ENCODE measurements at places on chromosomes 13 and 19.

- no peak for DNase-seq
These were observed 340.0 kb upstream of the SLITRK5 start for GRCh38 chr13:87331178-87331577.

DNA sequence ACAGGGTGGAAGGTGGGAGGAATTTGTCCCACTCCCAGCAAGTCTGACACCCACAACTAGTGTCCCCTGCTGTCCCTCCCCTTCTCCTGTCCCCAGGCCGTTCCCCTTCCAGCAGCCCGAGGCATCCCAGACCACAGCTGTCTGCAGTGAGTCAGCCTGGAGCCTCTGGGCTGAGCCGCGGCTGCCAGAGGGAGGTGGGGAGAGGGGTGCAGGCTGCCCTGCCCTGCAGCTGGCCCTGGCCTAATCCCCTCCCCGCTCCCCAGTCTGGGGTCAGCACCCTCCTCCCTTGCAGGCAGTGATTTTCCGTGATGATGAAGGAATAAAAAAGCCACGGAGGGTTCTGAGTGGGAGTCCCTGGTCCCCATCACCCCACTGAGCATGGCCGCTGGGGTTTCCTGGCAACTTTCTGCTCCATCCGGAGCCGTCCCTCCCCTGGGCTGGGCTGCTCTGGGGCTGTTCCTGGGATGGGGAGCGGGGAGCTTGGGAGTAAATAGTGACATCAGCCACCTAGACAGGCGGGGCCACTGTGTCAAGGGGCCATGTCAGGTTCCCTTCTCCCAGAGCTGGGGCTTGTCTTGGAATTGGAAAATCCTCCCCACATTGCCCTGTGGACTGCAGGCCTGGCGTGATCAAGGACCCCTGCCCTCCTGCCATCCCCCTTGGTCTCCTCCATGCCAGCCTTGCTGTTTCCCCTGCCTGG is 16.8 kb downstream of the SPC24 start:
- no peak for DNase-seq

DNA sequence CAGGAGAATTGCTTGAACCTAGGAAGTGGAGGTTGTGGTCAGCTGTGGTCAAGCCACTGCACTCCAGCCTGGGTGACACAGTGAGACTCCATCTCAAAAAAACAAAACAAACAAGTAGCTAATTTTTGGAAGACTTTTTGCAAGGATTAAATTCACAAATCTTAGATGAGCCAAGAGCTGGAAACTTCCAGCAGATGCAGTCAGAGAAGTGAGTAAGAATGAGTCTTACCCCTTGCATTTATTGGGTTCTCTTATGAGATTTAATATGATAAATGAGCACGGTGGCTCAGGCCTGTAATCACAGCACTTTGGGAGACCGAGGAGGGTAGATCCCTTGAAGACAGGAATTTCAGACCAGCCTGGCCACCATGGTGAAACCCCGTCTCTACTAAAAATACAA is 44.9 kb upstream of the NBEA start:
- DNase-seq, result no peak

- no peak for DNase-seq
These were observed 13.0 kb upstream of the SPATA13 start for GRCh38 chr13:24147570-24147963.

- no peak for DNase-seq
These were observed 250 bp downstream of the SPRY2 start for GRCh38 chr13:80340651-80341100.

- no peak for DNase-seq
These were observed 6.7 kb downstream of the VWA8 start for GRCh38 chr13:41954226-41954625.

- DNase-seq, result no peak
These were observed 3.5 kb upstream of the CCNP start for GRCh38 chr19:40229926-40230417.

- no peak for DNase-seq
These were observed 629.1 kb upstream of the SLC10A2 start for GRCh38 chr13:103695320-103695719.

- DNase-seq, result no peak
These were observed 138.6 kb downstream of the MIPEP start for GRCh38 chr13:23750383-23751121.

DNA sequence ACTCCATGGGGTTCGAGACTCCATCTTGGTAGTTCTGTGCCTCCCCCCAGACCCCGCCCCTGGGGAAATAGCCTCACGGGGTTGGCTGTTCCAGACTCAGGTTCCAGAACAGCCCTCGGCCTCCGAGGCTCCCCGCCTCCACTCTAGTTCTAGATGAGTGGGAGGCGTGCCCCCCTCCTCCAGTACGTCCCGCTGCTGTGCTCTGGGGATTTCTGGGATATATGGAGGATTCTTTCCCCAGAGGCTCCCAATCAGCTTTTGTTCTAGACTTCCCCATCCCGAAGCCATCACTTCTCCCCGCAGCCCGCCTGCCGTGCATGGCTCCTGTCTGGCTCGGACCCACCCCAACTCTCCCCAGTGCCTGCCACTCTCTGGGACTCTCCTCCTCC is 1.9 kb upstream of the CACNG7 start:
- no peak for DNase-seq

DNA sequence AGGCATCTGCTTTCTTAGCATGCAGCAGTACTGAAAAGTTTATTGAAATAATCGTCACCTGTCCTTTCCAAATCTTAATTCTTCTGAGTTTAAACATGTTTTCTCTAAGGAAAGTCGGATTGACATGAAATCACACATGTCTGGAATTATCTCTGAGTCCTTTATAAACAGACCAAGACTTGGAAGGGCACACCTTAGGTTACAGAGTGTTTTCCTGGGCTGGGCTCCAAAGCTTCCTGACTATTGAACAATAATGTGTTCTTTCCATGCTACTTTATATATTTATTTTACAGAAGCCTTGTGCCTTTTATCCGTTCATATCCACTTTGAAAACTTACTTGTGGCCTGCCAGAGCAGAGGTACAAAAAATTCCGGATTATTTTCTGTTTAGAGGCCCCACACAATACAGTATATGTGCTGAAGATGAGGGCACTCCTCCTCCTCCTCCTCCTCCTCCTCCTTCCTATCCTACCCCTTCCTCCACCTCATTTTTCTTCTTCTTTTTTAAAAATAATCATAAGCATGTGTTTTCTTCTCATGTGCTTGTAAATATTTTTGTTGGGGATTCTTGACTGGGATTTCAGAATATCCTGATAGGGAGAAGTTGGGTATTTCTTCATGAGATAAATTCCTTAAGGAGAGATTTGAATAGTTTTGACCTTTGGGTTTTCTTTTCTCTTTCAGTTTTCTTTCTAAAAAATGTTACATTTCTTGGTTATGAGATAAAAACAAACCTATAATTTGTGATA is 52.3 kb downstream of the LRCH1 start:
- no peak for DNase-seq

DNA sequence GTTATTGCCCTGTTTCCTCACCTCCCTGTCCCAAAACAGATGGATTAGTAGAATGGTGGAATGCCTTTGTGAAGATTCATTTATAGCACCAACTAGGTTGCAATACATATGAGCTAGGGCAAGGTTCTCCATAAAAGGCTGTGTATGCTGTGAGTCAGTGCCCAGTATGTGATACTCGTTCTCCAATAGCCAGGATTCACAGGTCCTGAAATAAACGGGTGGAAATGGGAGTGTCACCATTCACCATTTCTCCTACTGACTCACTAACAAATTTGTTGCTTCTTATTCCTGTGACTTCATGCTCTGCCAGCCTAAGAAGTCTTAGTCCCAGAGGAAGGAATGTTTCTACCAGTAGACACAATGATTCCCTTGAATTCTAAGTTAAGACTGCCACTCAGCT is 1745.4 kb downstream of the SLITRK1 start:
- no peak for DNase-seq

DNA sequence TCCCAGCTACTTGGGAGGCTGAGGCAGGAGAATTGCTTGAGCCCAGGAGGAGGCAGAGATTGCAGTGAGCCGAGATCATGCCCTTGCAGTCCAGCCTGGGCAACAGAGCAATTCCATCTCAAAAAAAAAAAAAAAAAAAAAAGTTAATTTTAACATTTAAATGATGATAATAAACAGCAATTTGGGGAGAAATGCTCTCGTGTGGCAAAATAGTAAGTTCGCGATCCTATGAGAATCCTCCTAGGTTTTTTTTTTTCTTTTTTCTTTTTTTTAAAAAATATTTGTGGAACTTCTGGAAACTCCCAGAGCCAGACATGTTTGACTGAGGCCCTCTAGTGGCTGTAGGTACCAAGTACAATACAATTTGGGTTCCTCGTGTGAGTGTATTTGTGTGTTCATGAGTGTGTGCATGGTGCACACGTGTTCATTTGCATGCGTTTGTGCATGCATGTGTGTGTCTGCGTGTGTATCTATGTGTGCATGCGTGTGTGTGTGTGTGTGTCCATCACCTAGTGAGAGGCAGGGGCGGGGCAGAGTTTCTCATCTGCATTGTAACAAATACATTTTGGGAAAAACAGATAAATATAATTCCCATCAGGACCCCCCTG is 31.2 kb downstream of the TMPRSS9 start:
- peak; percentile 12 for DNase-seq

- DNase-seq, result no peak
These were observed 2.5 kb upstream of the GRWD1 start for GRCh38 chr19:48443256-48443655.

- DNase-seq, result no peak
These were observed 2.9 kb upstream of the ATP11A start for GRCh38 chr13:112686987-112687386.

DNA sequence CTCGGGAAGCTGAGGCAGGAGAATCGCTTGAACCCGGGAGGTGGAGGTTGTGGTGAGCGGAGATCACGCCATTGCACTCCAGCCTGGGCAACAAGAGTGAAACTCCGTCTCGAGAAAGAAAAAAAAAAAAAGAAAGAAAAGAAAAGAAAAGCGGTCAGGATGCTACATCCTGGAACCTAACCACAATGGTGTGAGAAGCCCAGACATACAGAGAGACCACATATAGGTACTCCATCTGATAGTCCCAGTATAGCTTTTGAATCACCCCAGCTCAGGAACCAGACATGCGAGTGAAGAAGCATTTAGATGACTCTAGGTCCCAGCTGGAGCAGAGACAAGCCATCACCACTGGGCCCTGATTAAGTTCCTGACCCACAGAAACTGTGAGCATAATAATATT is 3.2 kb downstream of the IFNL1 start:
- no peak for DNase-seq

DNA sequence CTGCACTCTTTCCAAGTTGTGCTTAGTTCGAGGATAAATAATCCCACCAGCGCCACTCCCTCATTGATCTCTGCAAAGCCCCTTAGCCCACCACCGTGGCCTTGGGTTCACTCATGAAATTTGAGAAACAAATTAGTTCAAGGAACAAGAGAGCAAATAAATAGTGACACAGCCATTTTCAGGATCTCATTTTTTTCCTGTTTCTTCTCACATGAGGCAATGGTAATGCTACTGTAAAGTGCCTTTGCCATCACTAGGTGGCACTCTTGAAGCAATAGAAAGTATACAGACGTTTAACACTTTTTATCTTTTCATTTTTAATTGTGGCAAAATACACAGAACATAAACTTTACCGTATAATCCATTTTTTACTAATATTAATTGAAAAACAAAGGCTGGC is 76.8 kb upstream of the ZNF835 start:
- DNase-seq, result no peak

DNA sequence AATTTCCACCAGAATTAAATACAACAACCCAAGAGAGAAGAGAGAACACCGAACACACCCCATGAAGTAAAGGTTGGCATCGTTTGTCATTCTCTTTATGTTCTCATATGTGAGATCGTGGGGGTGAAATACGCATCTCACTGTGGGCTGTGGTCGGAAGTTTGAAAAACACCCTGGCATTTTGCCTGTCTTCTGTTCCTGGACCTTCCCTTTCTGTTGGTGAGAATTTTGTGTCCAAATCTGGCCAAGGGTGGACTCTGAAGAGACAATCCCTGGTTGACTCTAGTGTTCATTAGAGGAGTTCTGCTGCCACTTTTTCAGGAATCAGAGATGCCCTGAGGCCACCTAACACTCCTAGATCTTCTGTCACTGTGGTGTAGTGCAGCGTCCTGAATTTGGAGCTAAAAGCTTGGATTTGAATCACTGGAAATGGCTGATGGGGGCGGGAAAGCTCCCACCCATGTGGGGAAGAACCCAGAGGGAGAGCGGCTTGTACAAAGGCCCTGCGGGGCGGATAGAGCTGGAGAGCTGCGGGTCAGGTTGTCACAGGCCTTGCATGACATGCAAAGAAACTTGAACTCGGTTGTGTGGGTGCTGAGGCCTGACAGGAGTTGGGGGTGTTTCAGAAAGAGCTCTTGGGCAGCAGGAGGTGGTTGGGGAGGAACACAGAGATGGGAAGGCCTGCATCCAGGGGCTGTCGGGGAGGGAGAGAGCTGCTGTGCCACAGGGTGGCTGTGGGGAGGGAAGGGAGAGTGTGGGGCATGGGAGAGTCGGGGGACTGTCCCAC is 11.1 kb upstream of the SPATA13 start:
- DNase-seq, result no peak

DNA sequence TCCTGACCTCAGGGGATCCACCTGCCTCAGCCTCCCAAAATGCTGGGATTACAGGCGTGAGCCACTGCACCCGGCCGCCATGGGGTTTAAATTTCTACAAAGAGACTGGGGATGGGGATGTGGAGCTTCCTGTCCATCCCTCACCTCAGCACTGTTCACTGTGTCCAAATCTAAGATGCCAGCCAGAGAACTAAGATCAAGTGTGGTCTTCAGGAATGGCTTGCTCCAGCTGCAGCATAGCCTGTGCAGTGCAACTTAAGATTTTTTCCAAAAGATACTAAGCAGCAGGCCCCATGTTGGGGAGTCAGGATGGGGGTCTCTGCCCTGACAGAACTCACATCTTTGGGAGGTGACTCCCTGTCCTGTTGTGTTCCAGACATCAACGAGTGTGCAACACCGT is 9.3 kb downstream of the ADGRE5 start:
- no peak for DNase-seq

- no peak for DNase-seq
These were observed 5.4 kb downstream of the DIAPH3 start for GRCh38 chr13:60158321-60158801.

- DNase-seq, result no peak
These were observed 69.8 kb downstream of the KDM4B start for GRCh38 chr19:5038631-5039271.

GRCh38 chr13:23652909-23653726 is 82.9 kb downstream of the TNFRSF19 start:
- DNase-seq, result no peak

- no peak for DNase-seq
These were observed 79.9 kb downstream of the MRPL57 start for GRCh38 chr13:21256351-21256761.

- DNase-seq, result no peak
These were observed 356.9 kb downstream of the NDFIP2 start for GRCh38 chr13:79837741-79838450.

GRCh38 chr13:26132756-26133155 is 80.9 kb upstream of the SHISA2 start:
- no peak for DNase-seq

- DNase-seq, result no peak
These were observed 10.4 kb downstream of the PNPLA6 start for GRCh38 chr19:7545904-7546303.

GRCh38 chr19:38870612-38871011 is 7.5 kb downstream of the RINL start:
- no peak for DNase-seq

DNA sequence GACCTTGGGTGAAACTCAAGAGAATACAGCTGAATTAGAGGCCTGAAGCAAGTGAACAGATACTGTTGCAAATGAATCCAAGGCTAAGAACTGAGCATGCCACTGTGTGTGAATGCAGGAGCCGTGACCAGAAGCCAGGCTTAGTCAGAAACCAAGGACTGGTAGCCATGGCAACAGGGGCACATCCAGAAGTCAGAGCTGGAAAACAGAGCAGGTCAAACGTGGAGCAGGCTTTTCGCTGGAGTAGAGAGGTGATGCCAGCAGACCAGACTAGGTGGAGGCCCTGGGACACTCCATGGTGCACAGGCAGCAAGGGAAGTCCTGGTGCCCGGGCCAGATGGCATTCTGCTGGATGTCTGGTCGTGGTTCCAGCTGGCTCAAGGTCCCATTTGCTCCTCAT is 564.1 kb downstream of the PCDH9 start:
- DNase-seq, result no peak

All from activated effector memory CD4-positive, alpha-beta T cell treated with Interleukin-2 at 50 U/mL for 16 hours (primary cell).